ENCODE measurements at places on chromosomes 5 and 9. TPM values are rescaled to one million over a fixed set of nuclear protein-coding genes. Genes with fewer than 3 reads are reported as not detected.

Gene TSLP
- total RNA-seq, result 0.15 TPM

Gene PCDHA9
- not detected for total RNA-seq

Gene GPR151
- not detected for total RNA-seq

Gene CCL28
- total RNA-seq, result 16.8 TPM

GRCh38 chr5:152140347-152140746 is 215.7 kb upstream of the GLRA1 start:
- peaks cover 2% of the 10 kb centered on the region for H3K27me3 ChIP-seq
- no peak for DNase-seq
- H3K36me3 ChIP-seq, result no peaks in the 10 kb centered on the region
- H3K4me3 ChIP-seq, result no peak overlapping the region

GRCh38 chr9:121906074-121906870 is 186.8 kb downstream of the TTLL11 start:
- H3K36me3 ChIP-seq, result no peaks in the 10 kb centered on the region
- H3K4me1 ChIP-seq, result no peaks in the 10 kb centered on the region
- no peaks in the 10 kb centered on the region for H3K27me3 ChIP-seq

- DNase-seq, result no peak
- H3K27me3 ChIP-seq, result no peaks in the 10 kb centered on the region
- H3K4me3 ChIP-seq, result no peak overlapping the region
- H3K27ac ChIP-seq, result no peak overlapping the region
These were observed 485.3 kb downstream of the CDH9 start for GRCh38 chr5:26553079-26553478.

DNA sequence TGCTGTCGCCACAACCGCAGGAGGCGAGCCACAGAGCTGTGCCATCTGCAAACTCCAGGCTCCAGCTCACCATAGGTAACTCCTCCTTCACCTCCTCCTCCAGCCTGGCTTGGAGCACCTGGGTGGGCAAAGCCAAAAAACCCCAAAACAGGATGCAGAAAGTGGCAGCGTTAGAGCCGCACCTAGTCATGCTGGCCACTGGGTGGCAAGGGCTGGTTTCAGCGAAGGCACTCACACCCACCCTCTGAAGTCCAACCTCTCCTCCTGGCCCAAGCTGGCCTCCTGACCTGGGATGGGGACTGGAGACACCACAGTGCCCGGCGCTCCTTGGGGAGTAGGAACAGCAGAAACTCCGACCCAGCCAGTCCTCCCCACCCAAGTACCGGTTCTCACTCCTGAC is 28.7 kb upstream of the ZNF354B start:
- H3K27me3 ChIP-seq, result no peaks in the 10 kb centered on the region
- H3K4me3 ChIP-seq, result no peak overlapping the region
- H3K27ac ChIP-seq, result no peak overlapping the region
- H3K4me1 ChIP-seq, result no peaks in the 10 kb centered on the region
- DNase-seq, result no peak
- no peaks in the 10 kb centered on the region for H3K36me3 ChIP-seq

GRCh38 chr5:1164696-1165630 is 36.4 kb upstream of the SLC6A19 start:
- peaks cover 4% of the 10 kb centered on the region for H3K27me3 ChIP-seq
- H3K27ac ChIP-seq, result no peak overlapping the region
- no peaks in the 10 kb centered on the region for H3K36me3 ChIP-seq

- no peaks in the 10 kb centered on the region for H3K27me3 ChIP-seq
- no peak for DNase-seq
- no peaks in the 10 kb centered on the region for H3K4me1 ChIP-seq
- H3K36me3 ChIP-seq, result no peaks in the 10 kb centered on the region
These were observed 187.1 kb upstream of the IER5L start for GRCh38 chr9:129365196-129365595.
